Cardiac fibroblast (primary cell): ENCODE measurements at places on chromosomes 4 and X.

DNA sequence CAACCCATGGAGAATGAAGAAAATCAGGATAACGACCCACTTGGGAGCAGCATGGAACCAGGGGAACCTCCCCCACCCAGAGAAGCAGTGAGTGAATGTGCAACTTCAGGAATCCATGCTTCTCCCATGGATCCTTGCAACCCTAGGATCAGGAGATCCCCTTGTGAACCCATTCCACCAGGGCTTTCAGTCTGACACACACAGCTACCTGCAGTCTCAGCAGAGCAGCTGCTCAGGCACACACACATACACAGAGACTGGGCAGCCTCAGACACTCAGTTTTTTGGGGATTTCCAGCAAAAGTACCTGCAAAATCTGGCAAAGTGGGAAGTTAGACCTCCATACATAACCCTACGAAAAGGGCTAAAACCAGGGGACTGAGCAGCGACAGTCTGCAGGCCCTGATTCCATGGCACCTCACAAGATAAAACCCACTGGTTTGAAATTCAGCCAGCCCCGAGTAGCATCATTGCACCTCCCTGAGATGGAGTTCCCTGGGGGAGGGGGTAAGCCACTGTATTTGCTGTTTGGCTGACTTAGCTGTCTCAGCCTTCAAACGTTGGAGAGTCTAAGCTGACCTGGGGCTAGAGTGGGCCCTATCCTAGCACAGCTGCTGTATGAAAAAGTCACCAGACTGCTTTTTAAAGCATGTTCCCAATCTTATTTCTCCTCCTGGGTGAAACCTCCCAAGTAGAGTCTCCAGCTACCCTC is 737.5 kb upstream of the NDST4 start:
- no peak for DNase-seq

DNA sequence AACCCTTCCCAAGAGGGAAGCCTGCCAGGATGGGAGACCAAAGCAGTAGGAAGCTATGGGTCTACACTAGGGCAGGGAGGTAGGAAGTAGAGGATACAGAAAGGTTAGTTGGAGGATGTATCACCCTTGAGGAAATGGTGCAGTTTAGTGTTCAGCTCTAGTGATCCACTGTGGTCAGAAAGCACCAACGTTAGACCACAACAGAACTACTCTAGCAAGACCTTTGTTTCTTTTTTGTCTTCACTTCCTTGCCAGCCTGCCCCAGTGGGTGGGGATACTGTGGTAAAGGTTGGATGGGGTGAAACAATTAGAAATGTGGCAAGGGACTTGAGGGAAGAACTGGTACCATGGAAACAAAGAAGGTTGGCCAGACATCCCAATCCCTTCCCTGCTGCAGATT is 83.3 kb downstream of the DDIT4L start:
- DNase-seq, result no peak

DNA sequence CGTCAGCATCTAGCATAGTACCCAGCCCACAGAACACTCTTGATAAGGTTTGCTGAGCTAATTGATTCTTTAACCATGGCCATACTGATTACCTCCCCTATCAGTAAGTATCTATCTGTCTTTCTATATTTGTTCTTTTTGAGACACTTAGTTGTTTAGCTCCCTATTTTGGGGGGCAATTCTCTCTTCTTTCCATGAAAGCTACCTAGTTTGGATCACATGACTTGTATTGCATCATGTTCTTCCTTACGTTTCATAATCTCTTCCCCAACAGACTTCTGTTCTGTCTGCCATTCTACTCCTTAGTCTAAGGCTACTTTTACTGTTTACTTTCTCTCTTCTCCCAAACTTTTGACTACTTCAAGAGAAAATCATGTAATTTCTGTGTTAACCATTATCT is 39.0 kb downstream of the TBC1D19 start:
- DNase-seq, result peak; percentile 4

DNA sequence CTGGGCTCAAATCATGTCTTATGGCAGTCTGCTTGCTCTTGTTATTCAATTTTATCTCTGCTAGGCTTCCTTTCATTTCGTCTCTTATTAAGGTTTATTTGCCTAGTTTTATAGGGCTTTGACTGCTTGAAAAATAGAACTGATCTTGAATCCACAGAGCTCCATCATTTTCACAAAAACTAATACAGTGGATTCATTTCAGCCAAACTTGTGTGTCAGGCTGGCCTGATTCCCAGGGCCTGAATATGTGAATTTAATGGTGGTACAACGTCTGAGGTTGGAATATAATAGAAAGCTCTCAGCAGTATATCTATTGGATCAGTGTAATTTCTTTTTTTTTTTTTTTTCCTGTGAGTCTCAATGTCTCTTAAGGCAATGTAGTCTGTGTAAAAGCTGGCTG is 123.3 kb downstream of the POU4F2 start:
- no peak for DNase-seq

- no peak for DNase-seq
Measured at GRCh38 chrX:63751481-63751880, 33.5 kb downstream of the ARHGEF9 start.

GRCh38 chrX:56728321-56728720 is 722 bp upstream of the NBDY start:
- peak; percentile 22 for DNase-seq
